ENCODE measurements at places on chromosomes 12 and 14.

DNA sequence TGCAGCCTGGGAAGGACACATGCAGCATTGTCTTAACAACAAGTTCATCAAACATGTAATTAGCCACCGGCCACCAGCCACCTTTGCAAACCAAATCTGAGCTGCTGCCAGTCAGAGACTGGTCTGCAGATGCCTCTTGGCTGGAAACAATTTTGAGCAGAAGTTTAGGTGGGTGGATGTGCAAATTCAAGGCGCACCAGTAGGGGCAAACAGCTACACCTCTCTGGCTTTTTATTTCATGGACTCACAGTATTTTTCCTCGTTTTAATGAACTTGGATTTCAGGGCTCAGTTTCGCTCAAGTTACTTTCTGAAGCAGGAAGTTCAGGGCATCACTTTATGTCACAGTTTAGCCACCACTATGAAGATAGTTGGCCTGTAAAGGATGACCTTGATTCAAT lies 94.3 kb downstream of the OTX2 start:
- DNase-seq = no peak

DNA sequence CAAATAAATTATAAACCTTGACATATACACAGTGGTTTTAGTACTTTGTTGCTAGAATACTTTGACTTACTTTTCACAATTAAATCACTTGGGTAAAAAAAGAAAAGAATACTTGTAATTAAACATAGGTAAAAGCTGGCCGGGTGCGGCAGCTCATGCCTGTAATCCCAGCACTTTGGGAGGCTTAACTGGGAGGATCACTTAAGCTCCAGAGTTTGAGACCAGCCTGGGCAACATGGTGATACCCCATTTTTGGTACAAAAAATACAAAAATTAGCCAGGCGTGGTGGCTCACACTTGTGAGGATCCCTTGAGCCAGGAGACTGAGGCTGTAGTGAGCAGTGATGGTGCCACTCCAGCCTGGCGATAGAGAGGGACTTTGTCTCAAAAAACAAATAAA lies 7.8 kb downstream of the STX2 start:
- no peak for DNase-seq

GRCh38 chr12:38782359-38782758 lies 123.0 kb downstream of the CPNE8 start:
- no peak for DNase-seq

DNA sequence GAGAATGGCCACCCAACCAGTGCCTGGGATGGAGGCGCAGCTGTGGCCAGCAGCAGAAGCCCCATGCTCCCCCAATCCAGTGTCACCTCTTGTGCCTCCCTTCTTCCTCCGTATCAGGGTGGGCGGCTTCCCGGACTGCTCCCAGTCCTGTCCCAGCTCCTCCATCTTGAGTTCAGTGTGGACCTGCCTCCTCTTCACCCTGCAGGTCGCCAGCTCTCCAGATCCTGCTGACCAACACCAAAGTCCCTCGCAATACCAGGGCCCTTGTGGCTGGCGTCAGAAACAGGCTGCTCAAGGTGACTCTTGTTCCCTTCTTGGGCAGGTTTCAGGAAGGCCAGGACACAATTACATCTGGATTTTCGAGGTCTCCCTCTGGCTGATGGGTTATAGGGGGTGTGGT lies 17.0 kb downstream of the MVK start:
- no peak for DNase-seq

DNA sequence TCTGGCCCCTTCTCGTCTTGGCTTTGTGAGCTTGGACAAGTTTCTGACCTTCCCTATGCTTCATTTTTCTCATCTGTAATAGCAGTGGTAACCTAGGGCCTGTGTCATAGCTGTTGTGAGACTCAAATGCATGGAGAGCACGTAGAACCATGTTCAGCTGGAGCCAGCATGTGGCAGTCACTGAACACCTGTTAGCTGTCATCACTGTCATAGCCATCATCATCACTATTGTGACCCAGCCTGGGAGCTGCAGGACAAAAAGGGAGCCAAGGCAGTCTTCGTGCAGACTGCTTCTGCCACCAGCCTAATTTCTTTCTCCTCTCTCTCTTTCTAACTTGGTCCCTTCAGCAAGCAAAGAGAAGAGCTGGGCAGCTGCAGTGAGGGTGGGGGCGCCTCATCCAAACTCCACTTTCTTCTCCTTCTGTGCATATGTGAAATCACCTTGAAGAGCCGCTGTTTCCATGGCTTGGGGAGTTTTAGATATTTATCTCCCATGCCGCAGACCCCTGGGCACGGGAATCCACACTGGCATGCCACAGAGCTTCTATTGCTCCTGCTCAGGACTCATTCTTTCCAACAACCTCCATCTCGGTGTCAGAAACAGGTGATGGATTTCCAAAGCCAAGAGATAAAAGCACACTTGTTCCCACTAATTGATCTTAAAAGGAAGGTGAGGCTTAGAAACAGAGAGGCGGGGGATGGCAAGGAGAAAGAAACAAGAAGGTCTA lies 87.0 kb downstream of the SRRM4 start:
- DNase-seq = no peak

Measured in coronary artery (tissue), 2 donors.